Thoracic aorta (tissue), 2 donors: ENCODE measurements at places on chromosomes 3 and 15. TPM values are rescaled to one million over a fixed set of nuclear protein-coding genes. Genes with fewer than 3 reads are reported as not detected.

Gene PLCH1
- not detected for total RNA-seq

GRCh38 chr3:17054982-17055343 lies 170.2 kb downstream of the PLCL2 start:
- no peak for DNase-seq

Gene MESP1
- total RNA-seq: not detected

- DNase-seq: no peak
Observed at GRCh38 chr3:73479325-73479724, 145.4 kb downstream of the PDZRN3 start.

Gene TP63
- total RNA-seq: 0.42 TPM
